ENCODE measurements at places on chromosomes 1 and 21.

GRCh38 chr1:90989990-90990389 lies 31.8 kb downstream of the ZNF644 start:
- DNase-seq, result no peak

DNA sequence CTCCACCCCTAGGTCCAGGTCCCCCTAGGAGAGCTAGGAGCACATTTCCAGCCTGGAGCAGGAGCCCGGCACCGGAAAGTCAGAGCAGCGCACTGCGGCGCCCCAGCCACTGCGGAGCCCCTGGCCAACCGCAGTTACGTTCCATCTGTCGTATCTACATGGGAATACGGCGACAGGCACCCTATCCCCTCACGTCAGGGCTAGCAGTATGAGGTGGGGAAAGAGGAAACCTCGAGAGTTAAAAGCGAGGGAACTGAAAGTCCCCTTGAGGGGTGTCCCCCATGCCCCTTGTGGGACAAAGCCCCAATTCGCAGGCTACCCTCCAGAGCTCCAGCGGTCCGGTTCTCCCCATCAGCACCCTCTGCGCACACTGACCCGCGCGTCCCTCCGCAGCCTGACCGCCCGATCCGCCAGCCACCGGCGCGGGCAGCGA lies 995 bp downstream of the COLGALT2 start:
- DNase-seq, result no peak

- DNase-seq, result no peak
These were observed 105.7 kb downstream of the NME7 start for GRCh38 chr1:169261884-169262283.

- no peak for DNase-seq
These were observed 105.0 kb downstream of the BRINP2 start for GRCh38 chr1:177275736-177276135.

DNA sequence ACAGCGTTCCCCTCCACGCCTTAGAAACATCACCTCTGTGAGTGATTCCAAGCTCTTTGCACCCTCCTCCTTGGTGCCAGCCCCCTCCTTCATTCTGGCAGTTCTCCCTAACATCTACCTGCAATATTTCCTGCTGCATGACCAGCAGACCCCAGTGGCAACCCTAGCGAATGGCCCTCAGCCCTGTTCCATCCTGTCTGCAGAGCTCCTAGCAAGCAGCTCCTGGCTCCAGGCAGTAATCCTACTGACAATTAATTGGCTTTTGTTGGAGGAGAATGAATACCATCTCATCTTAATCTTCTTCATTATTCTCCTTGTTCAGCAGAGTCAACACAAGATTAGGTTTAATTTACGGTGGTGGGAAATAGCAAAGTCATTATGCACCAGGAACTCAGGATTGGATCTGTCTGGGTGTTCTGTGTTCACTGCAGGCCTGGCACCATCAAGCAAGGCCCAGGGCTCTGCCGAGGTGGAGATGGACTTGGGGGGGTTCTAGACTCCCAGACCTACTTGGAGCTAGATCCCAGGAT lies 12.4 kb downstream of the FBXO2 start:
- DNase-seq, result no peak

DNA sequence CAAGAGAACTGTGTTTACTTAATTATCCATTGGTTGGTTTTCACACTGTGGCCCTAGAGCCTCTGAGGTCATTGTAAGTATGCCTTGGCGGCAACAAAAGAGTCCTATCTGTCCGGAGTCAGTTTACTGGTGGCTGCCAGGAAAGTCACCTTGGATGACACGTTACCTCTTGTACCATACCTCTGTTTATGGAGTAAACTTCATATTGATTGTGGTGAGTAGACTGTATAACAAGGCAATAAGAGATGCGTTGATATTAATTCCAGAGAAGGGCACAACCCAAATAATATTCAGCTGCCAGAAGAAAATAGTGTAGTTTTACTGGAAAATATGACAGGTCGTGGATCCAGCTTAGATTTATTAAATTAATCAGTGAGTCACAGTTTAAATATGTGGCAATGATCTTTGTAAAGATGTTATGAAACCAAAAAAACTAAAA lies 20.4 kb upstream of the KIF14 start:
- DNase-seq, result no peak

GRCh38 chr1:24186993-24187790 lies at the start of gene IFNLR1:
IFNLR1 (minus strand) TSS chr1:24187289; CDS start chr1:24187248, 41 bp downstream.
- DNase-seq, result peak; percentile 58

Data from T-helper 9 cell (primary cell).